ENCODE measurements at places on chromosomes 1 and 21. TPM values are rescaled to one million over a fixed set of nuclear protein-coding genes. Genes with fewer than 3 reads are reported as not detected.

DNA sequence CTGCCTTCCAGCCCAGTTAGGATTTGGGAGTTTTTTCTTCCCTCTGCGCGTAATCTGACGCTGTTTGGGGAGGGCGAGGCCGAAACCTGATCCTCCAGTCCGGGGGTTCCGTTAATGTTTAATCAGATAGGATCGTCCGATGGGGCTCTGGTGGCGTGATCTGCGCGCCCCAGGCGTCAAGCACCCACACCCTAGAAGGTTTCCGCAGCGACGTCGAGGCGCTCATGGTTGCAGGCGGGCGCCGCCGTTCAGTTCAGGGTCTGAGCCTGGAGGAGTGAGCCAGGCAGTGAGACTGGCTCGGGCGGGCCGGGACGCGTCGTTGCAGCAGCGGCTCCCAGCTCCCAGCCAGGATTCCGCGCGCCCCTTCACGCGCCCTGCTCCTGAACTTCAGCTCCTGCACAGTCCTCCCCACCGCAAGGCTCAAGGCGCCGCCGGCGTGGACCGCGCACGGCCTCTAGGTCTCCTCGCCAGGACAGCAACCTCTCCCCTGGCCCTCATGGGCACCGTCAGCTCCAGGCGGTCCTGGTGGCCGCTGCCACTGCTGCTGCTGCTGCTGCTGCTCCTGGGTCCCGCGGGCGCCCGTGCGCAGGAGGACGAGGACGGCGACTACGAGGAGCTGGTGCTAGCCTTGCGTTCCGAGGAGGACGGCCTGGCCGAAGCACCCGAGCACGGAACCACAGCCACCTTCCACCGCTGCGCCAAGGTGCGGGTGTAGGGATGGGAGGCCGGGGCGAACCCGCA is at the start of gene PCSK9:
PCSK9 (plus strand) TSS at position 207 of the 741 bp plus-strand sequence; CDS start at position 497, 290 bp downstream.
- no peak for DNase-seq

DNA sequence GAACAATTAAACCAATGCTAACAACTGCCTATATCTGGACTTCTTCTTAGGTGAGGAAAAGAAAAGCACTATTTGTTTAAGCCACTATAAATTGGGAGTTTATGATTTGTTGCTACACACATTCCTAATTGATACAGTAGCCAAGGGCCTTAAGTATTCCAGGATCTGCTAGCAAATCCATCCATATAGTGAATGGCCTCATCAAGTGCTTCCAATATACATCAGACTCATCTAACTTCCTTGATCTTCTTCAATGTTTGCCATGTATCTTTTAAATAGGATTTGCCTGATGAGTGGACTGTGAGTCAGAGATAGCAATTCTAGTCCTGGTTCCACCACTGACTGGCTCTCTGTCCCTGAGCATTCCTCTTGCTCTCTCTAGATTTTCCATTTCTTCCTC is 430.2 kb downstream of the OMA1 start:
- DNase-seq, result no peak

- no peak for DNase-seq
Observed at GRCh38 chr1:84407524-84407923, 9.2 kb downstream of the DNASE2B start.

GRCh38 chr21:35683664-35684304 is 376.5 kb downstream of the SETD4 start:
- DNase-seq, result no peak

GRCh38 chr1:234277161-234277868 is 95.9 kb upstream of the COA6 start:
- DNase-seq, result no peak

- no peak for DNase-seq
Observed at GRCh38 chr1:15355968-15356625, 53.6 kb upstream of the EFHD2 start.

DNA sequence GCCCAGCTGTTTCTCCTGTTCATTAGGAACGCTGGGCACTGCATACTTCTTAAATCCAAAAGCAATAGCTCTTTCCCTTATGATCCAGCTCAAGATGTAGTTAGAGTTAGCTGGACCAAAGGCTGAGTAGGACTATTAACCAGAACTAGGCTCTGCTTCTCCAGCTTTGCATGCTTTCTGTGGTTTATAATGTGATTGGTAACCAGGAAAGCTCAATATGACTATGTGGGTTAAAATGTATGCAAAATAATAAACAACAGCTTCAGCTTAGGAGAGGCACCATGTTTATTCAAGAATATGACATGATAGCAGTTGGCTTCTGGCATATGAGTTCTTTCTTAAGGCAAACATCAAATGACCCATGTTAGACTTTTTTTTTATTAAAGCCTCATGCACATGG is 73.8 kb downstream of the LYPLAL1 start:
- DNase-seq, result no peak

GRCh38 chr1:103283371-103283770 is 175.0 kb upstream of the COL11A1 start:
- DNase-seq, result no peak

DNA sequence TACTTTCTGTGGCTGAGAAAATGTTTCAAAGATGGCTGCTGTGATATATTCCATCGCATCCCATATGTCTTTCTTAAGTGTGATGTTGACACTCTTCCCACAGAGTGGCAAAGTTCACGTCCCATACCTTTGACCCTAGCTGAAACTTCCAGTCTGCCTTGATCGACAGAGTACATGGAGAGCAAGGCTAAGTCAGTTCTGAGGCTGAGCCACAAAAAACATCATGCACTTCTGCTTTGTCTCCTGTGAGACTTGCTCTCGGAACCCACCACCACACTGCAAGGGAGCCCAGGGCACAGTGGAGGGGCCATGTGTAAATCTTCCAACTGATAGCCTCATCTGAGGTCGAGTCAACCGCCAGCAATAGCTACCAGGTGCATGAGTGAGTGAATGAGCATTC is 431.9 kb upstream of the RUNX1 start:
- no peak for DNase-seq

DNA sequence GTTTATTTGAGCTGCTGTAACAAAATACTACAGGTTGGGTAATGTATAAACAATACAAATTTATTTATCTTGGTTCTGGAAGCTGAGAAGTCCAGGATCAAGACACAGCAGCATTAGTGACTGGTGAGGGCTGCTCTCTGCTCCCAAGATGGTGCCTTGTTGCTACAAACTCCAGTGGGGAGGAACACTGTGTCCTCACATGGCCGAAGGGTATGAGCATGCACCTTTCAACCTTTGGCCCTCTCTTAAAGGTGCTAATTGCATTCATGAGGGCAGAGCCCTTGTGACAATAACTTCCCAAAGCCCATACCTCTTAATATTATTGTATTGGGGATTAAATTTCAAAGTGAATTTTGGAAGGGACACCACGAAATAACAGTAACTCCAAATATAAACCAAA is 55.3 kb upstream of the ATP1B1 start:
- no peak for DNase-seq

- no peak for DNase-seq
Observed at GRCh38 chr1:227891955-227892488, 55.7 kb downstream of the WNT9A start.

- DNase-seq, result no peak
Observed at GRCh38 chr21:34782506-34783360, 113.9 kb downstream of the CLIC6 start.

DNA sequence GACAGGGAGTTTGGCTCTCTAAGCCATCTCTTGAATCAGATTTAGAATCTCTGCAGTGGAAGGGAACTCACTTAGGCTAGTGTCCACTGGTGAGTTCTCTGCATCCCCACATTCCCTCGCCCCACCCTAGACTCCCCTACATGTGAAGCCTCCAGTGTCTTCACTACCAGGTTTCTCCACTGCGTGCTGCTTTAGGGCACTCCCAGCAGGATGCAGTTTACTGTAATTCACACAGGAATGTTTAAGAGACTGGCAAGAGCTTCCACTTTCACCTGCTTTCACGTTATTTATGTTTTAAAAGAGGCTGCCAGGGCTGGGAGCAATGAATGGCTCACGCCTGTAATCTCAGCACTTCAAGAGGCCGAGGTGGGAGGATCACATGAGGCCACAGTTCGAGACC is 60.2 kb downstream of the KAZN start:
- DNase-seq, result no peak

GRCh38 chr1:8791819-8792218 is 25.6 kb downstream of the RERE start:
- no peak for DNase-seq

DNA sequence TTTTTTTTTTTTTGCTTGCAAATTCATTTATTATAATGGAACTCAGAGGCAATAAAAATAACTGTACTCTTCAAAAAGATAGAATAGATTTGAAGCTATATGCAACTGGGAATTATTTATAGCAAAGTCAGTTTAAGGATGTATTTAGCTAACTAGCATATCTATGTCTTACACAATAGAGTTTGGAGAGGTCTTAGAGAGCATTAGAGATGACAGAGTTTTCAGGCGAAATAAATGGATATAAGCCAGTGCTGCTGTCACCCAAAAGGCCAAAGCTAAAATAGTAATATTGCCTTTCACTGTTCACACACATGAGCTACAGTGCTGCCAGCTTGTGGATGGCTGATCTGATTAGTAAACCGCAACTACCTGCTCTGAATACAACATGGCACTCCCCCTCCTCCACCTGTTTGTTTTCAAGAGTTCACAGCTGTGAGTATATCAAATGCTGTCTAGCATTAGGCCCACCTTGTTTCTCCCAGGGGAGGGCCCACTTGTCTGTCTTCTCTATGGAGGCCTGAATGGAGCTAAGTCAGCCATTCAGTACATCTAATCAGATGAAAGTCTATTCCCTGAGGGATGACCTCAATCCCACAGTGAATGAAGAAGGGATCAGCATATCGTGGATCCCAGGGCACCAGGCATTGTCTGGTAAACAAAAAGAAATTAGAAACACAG is 25.2 kb upstream of the SSX2IP start:
- no peak for DNase-seq

- no peak for DNase-seq
Observed at GRCh38 chr1:96233422-96233821, 488.2 kb upstream of the PTBP2 start.

DNA sequence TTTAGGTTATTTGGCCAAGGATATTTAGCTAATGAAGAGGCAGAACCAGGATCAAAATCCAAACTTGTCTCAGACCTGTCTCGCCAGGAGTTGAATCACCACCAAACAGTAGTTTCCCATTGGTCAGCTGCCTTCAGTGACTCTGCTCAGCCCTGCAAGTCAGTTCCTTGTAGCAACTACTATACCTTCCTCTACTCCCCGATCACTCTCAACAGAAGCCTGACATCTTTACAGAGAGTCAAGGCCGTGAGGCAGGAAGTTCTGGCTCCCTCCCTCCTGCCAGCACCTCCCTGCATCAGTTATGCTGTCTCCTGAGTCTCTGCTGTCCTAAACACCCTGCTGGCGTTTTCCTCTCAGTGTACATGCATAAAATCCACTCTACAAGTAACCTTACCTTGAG is 13.2 kb downstream of the PSMD4 start:
- no peak for DNase-seq

DNA sequence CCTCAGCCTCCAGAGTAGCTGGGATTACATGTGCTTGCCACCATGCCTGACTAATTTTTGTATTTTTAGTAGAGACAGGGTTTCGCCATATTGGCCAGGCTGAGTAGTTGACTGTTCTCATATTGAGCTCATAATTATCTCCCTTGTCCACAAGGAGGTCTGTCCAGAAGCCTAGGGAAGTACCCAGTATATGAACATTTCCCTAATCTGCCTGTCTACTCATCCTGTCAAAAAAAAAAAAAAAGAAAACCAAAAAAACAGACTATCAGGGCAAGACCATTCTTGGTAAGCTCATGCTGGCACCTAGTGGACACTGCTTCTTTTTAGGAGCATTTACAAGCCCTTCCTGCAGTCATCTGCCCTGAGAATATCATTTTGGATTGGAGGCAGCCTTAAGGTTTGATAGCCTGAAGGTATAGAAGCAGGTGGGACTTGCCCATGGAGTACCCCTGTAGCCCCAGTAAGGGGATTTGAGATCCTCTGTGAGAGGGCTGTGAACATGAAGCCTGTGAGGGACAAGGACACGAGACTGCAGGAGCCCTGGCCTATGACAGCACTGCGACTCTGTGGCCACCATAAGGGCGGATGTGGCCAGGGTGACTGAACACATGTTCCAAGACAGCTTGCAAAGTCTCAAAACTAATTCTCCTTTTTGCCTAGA is 10.8 kb upstream of the DUSP12 start:
- peak; percentile 71 for DNase-seq

- peak; percentile 40 for DNase-seq
Observed at GRCh38 chr1:156804026-156804425, 12.6 kb downstream of the SH2D2A start.

- DNase-seq, result no peak
Observed at GRCh38 chr1:198677871-198678270, 39.0 kb downstream of the PTPRC start.

DNA sequence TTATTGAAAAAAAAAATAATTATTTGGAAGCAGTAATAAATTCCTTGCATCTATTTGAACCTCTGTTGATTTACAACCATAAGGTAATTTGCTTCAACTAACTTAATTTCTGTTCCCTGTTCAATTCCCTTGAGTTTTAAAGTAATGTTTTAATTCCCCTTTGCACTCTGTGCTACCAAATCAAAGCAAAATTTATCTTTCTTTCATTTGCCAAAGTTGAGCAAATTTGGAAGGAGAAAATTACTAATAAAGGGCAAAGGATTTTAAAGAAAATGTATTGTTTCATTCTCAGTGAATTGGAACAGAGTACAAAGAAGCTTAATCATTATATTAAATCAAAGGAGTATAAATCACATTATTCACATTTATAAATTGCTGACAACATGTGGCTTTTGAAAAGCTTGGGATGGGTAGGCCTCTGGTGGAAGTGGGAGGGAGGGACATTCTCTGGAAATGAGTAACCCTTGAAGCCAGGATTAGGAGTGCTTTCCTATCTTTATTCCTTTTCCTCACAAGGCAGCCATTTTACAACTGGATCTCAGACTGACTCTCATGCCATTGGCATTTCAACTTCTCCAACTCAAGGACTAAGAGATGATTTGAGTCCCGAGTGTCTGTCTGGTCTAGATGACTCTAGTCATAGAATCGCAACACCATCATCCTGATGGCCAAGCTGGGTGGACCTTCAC is 331.6 kb upstream of the DUSP10 start:
- DNase-seq, result no peak

GRCh38 chr1:39086386-39086785 is 60.2 kb downstream of the NDUFS5 start:
- no peak for DNase-seq

DNA sequence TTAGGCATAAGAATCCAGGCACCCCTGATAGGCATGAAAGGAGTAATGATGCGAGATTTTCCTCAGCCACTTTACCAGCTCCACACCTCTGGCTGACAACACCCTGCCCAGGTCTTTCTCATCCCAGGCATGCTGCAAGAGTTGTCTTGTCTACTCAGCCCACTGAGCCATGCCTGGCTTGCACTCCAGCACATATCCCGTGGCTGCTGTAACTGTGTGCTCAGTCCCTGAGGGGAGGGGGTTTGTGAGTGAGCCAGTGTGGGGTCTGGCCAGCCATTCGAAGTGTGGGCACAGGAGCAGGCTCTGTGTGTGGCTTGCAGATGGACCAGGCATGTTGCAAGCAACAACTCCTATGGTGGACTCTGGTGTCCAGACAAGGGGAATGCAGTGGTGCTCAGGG is 529.6 kb downstream of the ADGRL2 start:
- no peak for DNase-seq

C2CD4D gene
- 2.3 TPM for total RNA-seq

RASSF5 gene
- 212 TPM for total RNA-seq

AQP10 gene
- total RNA-seq, result not detected

GSTM1 gene
- 129 TPM for total RNA-seq

FAM72D gene
- total RNA-seq, result 18.1 TPM

FTCD gene
- total RNA-seq, result 0.21 TPM

KRTAP19-1 gene
- not detected for total RNA-seq

PKN2 gene
- 35.0 TPM for total RNA-seq

LCE2B gene
- total RNA-seq, result not detected

PDIK1L gene
- 22.6 TPM for total RNA-seq

LCE1E gene
- not detected for total RNA-seq

All from activated naive CD4-positive, alpha-beta T cell treated with anti-CD3 and anti-CD28 coated beads, Interleukin-2, amount 50 U/mL, for 72 hours (primary cell).